RWPE1 (cell line): ENCODE measurements at places on chromosomes 11 and 22.

DNA sequence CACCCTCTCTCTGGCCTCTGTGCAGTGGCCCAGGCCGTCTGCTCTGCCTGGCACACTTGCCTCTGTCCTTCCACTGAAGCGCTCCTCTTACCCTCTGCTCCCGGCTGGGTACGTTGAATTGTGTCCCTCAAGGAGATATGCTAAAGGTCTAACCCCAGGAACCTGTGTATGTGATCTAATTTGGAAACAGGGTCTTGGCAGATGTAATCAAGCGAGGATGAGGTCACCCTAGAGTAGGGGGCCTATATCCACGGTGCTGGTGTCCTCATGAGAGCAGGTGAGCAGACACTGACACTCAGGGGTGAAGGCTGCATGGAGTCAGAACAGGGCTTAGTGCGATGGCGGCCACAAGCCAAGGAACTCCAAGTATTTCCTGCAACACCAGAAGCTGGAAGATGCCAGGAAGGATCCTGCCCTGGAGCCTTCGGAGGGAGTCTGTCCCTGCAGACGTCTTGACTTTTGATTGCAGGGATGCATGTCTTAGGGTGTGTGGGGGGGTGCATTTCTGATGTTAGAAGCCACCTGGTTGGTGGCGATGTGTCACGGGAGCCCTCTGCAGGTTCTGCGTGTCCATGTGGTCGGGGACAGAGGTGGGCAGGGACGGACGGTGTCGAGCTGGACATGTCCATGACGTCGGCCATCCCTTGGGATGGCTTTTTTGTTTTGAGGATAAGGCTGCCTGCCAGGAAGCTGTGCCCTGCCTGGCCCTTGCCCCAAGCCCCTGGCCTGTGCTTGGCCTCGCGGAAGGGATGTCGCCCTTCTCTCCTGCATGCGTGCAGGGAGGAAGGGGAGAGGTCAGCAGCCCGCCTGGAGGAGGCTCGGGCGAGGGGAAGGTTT is 68.6 kb downstream of the LRP5 start:
- no peak for DNase-seq

DNA sequence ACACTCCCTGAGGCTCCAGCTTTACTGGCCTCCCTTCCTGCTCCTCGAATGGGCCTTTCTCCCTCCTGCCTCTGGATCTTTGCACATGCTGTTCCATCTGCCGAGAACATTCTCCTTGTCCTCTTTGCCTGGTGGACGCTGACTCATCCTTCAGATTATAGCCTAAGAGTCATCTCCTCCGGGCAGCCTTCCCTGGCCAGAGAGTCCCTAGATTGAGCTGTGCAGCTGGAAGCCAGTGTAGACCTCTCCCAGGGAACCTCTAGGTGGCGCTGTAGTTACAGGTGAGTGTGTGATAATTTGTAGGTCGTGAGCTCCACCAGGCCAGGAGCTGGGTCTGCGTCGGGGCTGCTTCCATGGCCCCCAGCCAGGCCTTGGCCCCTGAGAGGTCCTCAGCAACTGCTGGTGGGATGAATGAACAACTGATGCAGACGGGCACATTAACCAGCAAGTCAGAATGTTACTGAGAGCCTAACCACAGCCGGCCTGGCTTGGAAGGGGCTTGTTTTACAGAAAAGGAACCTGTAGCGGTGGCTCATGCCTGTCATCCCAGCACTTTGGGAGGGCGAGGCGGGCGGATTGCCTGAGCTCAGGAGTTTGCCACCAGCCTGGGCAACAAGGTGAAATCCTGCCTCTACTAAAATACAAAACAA is 8.7 kb downstream of the PNPLA5 start:
- peak; percentile 55 for DNase-seq

DNA sequence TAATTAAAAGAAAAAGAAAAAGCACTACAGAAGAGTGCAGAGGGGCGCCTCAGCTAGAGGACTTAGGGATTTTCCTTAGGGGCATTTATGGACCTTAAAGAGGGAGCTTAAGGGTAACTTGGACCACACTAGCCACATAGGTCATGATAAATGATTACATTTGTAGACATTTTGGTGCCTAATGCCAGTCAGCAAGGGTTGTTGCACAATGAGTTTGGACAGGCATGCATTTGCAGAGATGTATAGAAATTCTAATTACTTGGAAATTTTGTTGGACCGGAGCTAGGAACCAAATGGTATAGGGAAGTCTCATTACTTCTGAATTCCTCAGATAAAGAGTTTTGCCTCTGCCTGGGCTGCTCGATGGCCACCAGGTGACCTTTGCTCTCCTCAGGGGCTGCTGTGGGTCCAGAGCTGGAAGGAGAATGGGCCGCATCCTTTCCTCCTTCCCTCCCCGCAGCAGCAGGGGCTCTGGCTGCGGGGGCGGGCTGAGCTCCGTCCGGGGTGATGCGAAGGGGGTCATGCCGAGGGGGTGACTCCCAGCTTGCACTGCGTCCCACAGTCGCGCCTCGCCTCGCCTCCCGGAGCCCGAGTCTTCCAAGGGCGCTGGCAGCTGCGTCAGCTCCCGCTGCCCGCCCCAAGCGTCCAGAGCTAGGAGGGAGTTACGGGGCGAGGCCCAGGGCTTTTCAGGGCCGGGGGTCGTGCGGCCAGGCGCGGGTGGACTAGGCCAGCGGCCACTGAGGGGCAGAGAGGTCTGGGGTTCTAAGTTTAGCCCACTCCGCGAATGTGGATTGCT is 20.3 kb upstream of the MALAT1 start:
- no peak for DNase-seq

GRCh38 chr11:123161376-123162030 is 33.5 kb downstream of the CLMP start:
- no peak for DNase-seq

GRCh38 chr11:77677138-77677537 is 39.5 kb upstream of the CLNS1A start:
- no peak for DNase-seq

- DNase-seq, result no peak
Observed at GRCh38 chr22:50246242-50247175, 1.7 kb upstream of the TUBGCP6 start.

- no peak for DNase-seq
Observed at GRCh38 chr22:31922534-31922933, 21.8 kb upstream of the YWHAH start.

DNA sequence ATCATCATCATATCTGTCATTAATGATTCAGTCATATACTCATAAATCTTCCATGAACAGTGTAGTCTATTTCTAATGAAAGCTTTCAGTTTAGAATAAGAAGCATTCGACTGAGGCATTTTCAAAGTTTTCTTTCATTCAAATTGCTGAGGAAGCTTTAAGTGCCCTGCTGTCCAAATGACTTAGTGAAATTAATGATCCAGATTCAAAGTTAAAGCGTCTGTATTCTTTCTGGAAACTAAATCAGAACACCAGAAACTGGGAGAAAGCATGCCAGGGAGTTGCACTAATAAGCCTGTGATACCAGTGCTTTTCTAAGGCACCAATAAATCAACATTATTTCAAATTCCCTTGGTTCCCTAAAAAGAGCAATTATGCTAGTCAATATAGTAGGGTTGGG is 367.8 kb upstream of the ANO5 start:
- DNase-seq, result no peak

DNA sequence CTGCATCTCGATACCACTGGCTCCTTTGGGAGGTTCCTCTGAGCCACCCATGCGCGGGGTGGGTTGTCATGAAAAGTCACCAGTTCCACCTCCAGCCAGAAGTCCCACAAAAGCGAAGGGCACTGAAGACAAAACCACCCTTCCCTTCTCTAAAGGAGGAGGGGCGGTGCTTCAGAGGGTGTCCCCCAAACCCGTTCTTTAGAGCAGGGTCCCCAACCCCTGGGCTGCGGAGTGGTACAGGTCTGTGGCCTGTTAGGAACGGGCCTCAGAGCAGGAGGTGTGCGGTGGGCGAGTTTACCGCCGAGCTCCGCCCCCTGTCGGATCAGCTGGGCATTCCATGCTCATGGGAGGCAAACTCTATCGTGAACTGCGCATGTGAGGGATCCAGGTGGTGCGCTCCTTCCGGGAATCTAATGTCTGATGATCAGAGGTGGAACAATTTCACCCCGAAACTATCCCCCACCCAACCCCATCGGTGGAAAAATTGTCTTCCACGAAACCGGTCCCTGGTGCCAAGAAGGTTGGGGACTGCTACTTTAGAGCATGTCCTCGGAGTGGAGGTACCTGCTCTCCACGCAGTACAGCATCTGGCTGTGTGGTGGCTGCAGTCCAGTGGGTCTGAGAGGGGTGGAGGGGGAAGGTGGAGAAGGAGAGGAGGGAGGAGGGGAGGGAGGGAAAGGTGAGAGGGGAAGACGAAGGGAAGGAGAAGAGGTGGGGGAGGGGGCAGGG is 72.9 kb upstream of the SEPTIN5 start:
- no peak for DNase-seq

DNA sequence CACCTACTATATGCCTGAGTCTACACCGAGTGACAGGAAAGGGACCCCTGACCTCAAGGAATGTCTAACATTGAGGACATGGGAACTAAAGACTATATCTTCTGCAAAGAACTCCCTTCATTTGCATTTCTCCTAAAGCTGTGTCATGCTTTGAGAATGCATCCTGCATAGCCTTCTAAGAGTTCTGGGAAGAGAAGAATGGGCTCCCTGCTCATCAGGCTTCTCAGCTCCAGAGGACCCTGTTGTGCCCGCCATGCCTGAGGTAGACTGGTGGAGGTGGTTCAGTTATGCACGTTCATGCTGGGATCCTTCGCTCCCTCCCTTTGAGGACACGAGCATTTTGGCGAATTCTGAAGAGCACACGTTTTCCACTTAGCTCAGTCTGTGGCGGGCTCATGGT is 63.3 kb downstream of the GRIK4 start:
- DNase-seq, result no peak

DNA sequence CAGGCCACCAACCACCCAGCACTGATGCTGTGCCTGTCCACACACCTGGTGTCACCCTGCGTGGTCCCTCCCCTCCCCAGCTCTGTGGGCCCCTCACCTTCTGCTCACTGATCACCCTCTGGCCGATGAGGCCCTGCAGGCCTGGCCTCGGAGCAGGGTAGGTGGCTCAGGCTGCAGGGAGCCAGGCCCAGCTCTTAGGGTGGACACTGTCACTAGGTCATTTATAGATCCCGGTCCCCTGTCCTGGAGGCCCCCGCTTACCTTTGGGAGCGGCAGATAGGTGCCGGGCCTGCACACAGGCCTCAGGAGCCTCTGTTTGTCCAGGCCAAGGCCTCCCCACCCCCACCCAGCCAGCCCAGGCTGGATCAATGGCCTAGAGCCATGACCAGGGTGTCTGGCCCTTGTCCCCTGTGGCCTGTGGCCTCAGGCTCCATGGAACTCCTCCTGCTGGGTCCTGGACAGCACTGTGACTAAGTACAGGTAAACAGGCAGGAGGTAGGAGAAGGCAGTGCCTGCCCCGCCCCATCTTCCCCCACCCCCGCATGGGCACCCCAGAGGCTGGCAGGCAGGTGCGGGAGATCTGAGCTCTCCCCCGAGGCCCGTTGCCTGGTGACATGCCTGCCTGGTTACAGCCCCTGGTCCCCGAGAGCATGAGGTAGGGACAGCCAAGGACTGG is at the start of gene TMPRSS6:
TMPRSS6 (minus strand) TSS at position 472 of the 676 bp plus-strand sequence. CDS start 6,296 bp downstream, outside the sequence.
- DNase-seq, result no peak

DNA sequence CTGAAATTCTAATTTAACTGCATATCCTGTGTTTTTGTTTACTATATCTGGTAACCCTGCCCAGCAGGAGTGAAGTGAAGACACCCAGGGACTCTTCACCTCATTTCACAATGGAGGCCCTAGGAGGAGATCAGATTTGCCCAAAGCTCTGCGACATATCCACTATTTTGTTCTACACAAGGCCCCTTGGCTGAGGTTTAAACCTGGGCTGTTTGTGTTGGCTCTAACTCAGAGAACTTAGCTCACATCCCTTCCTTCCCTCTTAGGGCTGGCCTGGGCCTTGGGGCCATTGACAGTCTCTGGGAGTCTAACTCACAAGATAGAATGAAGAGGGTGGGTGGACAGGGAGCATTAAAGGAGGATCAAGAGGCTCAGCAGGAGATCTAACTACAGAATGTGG is 8.2 kb upstream of the PLA2G3 start:
- DNase-seq, result no peak

DNA sequence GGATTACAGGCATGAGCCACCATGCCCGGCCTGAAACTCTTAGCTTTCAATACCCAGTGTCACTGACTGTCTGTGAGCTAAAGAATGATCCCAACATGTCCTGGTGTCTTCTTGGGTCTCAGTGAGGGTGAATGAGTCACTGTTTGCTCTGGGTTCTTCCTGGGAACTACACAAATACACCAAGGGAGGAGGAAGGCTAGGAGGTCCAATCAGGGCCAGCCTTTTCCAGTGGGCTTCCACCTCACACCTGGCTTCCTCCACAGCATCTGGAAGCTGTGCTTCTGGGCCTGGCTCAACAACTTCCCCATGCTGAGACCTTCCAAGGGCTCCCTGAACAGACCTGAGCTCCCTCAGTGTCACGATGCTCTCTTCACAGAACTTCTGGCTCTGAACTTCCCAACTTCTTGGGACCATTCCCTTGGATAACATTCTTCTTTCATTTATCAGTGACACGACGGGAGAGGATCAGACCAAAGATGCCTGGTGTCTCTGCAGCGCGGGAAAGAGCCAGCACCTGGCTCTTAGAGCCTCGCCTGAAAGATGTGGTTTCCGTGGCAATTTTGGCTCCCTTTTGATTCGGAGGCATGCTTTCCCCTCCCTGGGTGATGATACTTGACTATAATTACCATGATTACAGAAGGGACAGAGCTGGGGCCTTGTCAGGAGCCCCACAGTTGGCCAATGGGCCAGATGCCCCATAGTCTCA is 22.3 kb upstream of the CHRM4 start:
- no peak for DNase-seq

DNA sequence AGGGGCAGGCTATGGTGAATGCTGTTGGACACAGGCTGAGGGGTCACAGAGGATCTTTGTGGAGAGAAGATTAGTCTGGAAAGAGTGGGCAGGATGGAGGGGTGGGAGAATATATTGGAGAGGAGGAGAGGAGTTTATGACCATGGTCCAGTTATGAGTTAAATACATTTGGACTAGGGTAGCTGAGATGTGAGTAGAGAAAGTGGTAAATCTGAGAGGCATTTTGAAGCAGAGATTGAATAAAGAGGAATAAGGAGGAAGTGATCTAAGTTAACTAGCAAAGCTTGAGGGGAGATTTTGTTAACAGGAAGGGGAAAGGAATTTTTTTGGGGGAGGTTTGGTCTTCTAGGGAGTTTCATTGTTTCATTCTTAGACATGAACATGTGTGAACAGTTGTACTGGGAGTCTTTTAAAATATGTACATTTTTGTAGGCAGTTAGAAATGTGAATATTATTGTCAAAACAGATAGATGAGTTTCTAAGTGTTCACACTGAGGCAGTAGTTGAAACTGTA is 43.1 kb upstream of the EED start:
- no peak for DNase-seq

- DNase-seq, result peak; percentile 85
Observed at GRCh38 chr11:8719211-8719649, 36.6 kb downstream of the RPL27A start.

- no peak for DNase-seq
Observed at GRCh38 chr11:271319-271715, 6.9 kb upstream of the NLRP6 start.
